Activated CD4-positive, alpha-beta T cell treated with anti-CD3 and anti-CD28 coated beads for 1 hour (primary cell): ENCODE measurements at places on chromosomes 2 and 18.

- no peak for DNase-seq
These were observed 1050.5 kb downstream of the BCL11A start for GRCh38 chr2:59502981-59503380.

DNA sequence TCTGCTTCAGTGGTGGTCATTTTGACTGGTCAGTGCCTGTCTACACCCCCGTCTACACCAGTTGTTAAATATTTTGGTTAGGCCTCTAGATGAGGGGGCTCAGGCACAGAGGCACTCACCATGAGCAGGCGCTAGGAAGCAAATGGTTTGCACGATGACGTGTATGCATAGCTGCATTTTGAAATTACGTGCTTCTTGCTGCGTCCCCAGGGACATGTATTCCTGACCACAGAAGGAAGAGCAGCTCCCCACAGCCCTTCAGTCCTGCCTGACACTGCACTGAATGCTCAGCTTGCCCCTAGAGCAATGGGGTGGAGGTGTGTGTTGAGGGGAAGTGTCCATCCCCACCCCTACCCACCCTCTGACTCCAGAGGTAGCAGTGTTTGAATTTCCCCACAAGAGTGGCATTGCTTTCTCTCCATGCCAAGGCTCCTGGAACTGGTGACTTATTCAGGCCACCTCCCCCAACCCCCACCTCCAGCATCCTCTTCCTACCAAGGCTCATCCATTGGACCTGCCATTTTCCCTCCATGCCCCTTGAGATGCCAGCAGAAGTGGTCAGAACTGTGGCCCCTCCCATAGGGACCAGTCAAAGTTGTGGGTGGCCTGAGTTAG, 11.4 kb upstream of the ZAP70 start:
- no peak for DNase-seq

DNA sequence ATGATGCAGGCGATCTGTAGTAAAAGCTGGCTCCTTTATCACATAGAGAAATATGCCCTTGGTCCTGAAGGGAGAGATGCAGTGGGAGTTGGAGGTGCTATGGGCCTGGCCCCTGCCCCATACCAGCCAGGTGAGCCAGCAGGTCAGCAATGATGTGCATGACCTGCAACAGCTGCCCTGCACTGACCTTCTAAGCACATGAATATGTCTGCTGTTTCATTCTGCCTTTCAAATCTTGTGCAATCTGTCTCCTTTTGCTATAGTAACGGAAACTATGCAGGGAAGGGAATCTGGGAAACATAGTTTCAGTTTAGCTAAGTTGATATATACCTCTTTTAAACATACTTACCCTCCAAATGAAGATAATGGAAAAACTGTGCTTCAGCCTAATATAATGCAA, 235.2 kb downstream of the TDRD15 start:
- DNase-seq, result no peak

DNA sequence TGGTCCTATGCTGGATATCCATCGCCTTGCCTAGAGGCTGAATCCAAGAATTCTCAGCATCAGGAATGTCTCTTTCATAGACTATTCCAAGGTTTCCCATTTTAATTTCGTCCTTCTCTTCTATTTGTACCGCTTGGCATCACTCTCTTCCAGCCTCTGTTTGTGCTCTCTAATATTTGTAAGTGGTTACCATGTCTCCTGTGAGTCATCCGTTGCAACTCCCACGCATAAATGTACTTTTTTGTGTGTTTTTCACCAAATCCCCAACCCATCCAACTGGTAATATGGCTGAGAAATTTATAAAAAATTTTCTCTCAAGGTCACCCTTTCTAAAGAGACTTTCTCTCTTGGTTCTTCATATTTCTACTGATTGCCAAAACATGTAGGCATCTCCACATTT, 21.8 kb downstream of the COLEC12 start:
- no peak for DNase-seq

- DNase-seq, result no peak
These were observed 296.6 kb upstream of the RGPD4 start for GRCh38 chr2:107530046-107530445.

DNA sequence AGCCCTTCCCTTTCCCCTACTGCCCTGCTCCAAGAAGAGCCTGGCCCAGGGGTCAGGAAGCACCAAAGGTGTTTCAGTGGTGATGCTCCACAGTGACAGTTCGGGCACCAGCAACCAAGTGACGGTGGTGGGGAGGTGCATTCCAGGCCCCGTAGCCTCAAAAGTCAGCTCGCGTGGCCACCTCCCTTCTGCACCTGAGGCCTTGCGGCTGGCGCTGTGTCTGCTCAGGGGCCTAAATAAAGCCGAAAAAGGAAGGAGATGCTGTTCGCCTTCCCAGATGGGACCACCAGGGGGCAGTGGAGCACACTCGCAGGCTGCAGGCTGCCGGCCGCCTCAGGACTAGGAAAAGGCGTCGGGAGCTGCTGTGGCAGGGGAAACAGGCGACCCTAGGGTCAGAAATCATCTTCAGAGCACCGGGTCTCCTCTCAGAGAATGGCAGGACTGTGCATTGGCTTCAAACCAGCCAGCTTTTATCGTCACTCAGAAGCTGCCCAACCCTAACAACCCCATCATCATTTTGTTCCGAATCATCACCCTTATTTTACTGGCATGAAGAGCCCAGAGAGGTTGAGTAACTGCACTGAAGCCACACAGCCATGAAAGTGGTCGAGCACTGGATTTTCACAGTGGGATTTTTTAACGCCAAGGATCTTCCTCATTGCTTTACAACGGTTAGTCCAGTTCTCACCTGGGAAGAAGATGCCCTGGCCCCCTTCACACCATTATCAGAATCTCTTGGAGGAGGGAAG, 213.0 kb upstream of the CELF4 start:
- DNase-seq, result no peak

DNA sequence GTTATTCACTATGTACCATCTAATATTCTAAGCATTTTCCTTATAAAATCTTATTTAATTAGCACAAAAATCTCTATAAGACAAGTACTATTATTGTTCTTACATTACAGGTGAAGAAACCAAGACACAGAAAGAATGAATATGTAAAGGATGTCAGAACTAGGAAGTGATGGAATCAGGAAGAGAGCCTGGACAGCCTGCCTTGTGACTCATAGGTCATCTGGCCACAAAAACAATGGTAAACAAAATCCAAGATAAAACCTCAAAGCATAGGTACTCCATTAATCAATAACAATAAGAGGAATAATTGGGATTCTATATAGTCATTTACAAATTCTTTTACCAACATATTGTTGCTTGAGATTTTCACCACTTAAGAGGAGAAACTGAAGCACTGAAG, 505.4 kb upstream of the PIK3C3 start:
- no peak for DNase-seq

DNA sequence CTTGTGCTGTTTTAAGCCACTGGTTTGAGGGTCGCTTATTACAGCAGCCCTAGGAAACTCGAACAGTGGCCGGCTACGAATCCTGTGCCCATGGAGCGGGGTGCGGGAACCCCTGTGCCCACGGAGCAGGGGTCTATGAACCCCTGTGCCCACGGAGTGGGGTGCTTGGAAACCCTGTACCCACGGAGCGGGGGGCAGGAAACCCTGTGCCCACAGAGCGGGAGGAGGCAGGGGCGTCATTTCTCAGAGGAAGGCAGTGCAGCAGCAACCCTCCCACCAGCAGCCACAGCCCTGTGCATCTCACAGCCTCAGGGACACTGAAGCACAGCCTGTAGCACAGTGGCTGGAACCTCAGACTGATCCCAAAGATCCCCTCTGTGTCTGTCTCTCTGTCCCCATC, 34.2 kb upstream of the GPC1 start:
- no peak for DNase-seq

GRCh38 chr2:170218456-170218855, 40.5 kb downstream of the MYO3B start:
- no peak for DNase-seq

DNA sequence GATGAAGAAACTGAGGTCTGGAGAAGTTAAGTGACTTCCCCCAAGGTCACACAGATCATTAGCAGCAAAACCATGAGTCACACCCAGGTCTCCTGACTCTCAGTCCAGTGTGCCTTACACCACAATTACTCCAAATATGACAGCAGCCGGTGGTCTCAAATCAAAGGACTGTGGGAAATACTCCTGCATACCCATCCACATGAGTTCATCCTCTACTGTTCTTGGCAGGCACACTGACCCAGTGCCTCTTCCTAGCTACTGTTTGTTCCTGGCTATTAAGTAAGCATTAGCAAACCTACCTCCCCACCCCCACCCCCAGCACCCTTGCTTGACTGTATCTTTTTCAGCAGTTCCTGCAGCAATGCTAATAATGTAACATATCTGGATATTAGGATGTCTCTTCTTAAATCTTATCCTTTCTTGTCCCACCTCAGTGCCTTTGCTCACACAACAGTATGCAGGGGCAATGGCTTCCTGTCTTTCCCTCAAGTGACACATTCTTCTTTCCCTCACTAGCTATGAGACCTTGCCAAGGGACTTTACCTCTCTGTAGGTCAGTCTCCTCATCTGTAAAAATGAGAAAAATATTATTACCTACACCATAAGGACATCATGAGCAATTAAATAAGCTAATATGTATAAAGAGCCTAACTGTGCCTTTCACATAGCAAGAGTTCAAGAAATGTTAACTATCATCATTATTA, 46.2 kb downstream of the FAM98A start:
- no peak for DNase-seq

DNA sequence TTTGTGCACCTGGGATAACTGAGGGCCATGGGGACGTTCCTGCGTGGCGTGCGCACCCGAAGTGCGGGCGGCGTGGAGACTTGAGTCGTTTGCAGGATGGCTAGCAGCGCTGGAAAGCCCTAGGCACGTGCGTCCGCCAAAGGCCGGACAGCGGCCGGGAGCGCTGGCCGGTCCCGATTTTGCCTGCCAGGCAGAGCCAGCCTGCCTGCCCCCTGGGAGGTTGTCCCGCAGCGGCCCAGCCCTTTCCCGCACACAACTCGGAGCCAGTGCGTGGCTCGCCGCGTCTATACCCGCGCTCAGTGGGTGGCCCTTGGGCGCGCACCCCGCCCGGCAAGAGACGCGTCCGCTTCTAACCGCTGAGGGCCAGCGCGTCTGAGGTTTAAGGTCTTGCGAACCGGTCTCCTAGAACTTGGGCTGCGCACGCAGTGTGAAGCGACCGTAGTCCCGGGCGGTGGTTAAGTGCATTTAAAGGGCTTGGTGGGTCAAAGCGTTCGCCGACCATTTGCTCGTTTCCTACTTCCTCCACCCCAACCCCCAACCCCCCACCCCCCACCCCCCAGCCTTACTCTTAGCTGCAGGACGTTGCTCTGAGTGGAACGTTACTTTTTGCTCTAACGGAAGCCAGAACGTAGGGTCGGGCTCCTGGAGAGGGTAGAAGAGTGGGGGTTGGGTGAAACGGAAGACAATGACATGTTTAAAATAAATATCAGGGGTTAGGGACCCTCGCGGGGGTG, 627 bp downstream of the CDCA7 start:
- no peak for DNase-seq

DNA sequence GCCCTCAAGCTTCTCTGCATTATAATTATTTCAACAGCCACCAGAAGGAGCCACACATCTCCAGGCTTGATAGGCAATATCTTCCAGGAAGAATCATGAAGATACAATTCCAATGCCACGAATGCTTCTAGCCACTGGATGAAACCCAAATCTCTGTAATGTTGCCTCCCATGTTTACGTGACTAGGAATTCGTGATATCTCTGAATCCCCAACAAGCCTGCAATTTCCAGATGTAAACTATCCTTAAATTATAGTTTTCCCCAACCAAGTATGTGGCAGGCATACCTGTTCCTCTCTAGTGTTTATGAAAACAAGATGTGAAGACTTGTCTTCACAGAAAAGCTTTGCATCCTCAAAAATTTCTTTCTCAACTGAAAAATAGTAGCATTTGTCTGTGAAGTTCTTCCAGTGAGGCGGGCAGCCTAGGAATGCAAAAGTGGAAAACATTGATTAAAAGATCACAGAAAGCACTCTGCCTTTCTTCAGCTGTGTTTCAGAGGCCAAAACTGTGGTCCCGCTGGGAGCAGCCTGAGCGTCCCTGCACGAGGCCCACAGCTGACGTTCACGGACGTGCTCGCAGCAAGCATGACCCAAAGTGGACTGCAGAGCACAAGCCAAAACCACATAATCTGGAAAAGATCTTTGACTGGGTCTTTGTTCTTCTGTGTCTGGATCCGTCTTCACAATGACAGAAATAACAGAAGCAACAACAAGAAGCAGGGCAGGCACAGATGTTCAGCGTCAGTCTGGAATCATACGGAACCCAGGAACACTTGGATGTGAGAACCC, 65.1 kb upstream of the THOC1 start:
- DNase-seq, result no peak

GRCh38 chr2:24943427-24944053, 23.5 kb upstream of the ADCY3 start:
- DNase-seq, result no peak

DNA sequence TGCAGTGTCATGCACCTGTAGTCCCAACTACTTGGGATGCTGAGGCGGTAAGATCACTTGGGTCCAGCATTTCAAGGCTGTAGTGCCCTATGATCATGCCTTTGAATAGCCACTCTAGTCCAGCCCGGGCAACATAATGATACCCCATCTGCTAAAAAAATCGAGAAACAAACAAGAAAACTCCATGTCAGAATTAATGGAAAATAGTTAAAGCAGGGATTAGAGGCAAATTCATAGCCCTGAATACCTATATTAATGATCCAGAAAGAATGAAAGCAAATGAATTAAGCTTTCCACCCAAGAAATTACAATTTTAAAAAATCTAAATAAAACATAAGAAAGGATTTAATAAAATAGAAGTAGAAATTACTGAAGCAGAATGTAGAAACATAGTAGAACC, 143.0 kb downstream of the MYO3B start:
- DNase-seq, result no peak

GRCh38 chr2:27885661-27886060, 4.5 kb downstream of the RBKS start:
- no peak for DNase-seq

- no peak for DNase-seq
These were observed 40.7 kb upstream of the GALR1 start for GRCh38 chr18:77208964-77209363.

- no peak for DNase-seq
These were observed 28.3 kb downstream of the CYBRD1 start for GRCh38 chr2:171550613-171551012.

DNA sequence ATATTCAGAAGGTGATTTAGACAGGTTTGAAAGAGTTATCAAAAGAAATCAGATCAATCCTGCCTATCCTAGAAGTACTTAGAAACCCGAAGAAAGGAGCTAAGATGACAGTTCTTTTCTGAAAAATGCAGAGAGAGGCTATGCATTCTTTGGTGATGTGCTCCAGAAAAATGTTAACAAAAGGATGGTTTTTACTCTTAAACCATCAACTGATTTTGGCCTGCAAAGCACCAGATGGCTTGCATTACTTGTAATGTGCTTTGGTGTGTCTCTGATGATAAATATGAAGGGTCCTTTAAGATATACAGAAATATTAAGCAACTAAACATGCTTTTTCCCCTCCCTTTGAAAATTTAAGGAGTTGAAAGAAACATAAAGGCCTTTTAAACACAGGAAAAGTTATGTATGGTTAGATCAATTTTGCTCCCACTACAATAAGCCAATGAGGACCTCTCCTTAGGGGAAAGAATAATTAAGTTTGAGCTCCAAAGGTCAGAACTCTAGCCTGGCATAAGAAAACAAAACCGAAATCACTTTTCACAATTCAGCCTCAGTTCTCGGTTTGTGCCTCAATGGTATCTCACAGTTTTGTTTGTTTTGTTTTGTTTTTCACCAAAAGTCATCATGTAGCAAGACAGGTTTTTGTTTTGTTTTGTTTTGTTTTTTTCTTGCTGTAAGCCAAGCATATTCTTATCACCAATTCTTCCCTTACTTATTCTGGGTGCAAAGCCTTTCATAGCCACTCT, 302.4 kb upstream of the NT5C1B start:
- DNase-seq, result no peak

GRCh38 chr2:240284503-240285259, 144.2 kb upstream of the OTOS start:
- DNase-seq, result no peak
